ENCODE measurements at places on chromosomes 5 and 9. TPM values are rescaled to one million over a fixed set of nuclear protein-coding genes. Genes with fewer than 3 reads are reported as not detected.

Gene SIL1
- total RNA-seq = 43.1 TPM

Gene ISL1
- not detected for total RNA-seq

GRCh38 chr5:181120761-181121160, 10.2 kb downstream of the OR2V1 start:
- DNase-seq = no peak

DNA sequence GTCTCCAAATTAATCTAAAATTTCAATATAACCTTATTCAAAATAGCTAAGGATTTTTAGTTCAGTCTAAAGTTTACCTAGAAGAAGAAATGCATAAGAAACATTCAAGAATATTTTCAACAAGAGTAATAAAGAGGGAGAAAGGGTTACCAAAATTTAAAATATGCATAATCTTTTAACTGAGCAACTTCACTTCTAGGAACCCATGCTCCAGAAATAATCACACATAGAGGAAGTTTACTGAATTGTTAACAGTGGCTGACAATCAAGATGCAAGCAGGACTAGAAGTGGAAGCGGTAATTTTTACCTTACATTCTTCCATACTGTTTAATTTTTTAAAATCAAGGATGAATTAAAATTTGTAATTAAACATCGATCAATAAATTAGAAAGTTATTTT, 1.9 kb downstream of the PJA2 start:
- no peak for DNase-seq

DNA sequence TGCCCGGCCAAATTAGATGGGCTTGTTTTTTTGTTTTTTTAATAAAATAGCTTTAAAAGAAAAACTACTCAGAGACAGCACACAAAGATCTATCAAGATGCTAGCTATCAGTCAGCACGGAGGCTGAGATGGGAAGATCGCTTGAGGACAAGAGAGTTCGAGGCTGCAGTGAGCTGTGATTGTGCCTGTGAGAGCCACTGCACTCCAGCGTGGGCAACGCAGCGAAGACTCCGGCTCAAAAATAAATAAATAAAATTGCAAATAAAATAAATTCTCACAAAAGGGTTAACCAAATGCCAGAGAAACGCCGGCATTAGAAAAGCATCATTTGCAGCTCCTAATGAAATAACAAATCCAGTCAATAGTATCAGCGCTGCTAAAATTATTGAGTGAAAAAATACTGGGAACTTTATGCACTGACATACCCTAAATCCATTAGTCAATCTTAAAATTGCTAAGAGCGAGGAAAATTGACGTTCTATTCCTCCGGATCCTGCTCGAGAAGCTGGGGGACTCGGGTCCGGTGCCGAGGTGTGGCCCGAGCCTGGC, 681 bp downstream of the CPLANE1 start:
- no peak for DNase-seq

DNA sequence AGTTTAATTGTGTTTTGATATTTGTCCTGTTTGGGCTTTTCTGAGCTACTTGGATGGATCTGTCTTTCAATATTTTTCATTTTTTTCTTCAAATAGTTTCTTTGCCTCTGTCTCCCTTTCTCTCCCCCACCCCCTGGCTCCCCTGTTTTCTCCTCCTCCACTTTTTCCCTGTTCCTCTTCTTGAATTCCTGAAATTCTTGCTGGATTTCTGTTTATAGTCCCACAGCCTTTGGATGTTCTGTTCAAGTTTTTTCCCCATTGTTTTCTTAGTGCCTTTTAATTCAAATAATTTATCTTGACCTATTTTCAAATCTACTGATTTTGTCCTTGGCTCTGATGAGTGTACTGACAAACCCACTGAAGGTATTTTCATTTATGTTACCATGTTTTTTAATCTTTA, 113.0 kb downstream of the VPS13A start:
- DNase-seq = no peak

- DNase-seq = no peak
Measured at GRCh38 chr9:131869348-131869747, 129.5 kb upstream of the RAPGEF1 start.
